ENCODE measurements at places on chromosomes 3 and 15. TPM values are rescaled to one million over a fixed set of nuclear protein-coding genes. Genes with fewer than 3 reads are reported as not detected.

The RTP3 gene
- total RNA-seq: not detected

The RETNLB gene
- not detected for total RNA-seq

The TRIM42 gene
- not detected for total RNA-seq

The GPR149 gene
- not detected for total RNA-seq

DNA sequence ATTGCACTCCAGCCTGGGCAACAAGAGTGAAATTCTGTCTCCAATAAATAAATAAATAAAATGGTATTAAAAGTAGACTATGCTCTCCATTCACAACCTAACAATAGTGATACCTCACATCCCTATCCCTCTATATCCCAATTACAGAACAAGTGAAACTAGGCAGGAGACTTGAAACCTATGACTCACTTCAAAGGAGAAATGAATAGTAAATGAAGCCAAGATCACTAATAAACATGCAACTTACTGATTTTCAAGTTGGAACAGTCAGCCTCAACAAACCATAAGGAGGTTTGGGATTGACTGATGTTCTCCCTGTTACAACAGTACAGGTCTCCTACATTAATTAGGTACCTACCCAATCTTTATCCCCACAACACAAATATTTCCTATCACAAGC is 103.4 kb downstream of the GSK3B start:
- no peak for DNase-seq

GRCh38 chr15:100095541-100096247 is 246.1 kb downstream of the ADAMTS17 start:
- DNase-seq: no peak

DNA sequence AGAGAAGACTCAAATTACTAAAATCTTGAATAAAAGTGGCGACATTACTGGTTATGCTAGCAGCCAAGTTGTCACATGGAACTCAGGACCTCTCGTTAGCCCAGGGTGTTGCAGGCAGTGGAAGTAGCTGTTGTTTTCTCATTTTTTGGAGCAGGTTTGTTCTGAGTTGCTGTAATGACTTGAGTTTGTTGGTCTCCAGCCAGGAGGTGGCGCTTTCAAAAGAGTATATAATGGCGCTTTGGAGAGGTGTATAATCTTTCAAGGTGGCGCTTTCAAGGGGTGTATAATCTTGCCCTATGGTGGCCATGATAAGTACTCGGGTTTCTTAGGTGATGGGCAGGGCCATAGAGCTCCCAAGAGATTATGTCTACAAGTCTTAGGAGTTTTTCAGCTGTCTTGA is 632.7 kb downstream of the NTRK3 start:
- DNase-seq: no peak
